ENCODE measurements at places on chromosomes 13 and 19.
A peak's percentile ranks its signal among the peaks of the same experiment; 100 is the strongest.

DNA sequence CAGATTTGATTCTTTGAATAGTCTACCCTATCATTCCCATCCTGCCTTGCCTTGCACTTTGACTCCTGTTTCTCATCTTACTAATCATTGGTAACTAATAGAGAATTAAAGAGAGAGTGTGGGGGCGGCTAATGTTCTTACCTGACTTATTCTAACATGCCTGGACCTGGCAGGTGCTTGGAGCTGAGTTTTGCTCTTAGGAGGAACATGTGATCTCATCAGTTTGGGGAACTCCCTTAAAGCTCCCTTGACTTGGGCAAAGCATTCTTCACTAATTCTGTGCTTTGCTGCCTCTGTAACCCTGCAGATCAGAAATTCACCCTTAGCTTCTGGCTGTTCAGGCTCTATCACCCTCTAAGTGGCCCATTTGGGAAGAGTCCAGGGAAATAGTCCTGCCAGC, 861.1 kb downstream of the GPC5 start:
- no peak for DNase-seq

DNA sequence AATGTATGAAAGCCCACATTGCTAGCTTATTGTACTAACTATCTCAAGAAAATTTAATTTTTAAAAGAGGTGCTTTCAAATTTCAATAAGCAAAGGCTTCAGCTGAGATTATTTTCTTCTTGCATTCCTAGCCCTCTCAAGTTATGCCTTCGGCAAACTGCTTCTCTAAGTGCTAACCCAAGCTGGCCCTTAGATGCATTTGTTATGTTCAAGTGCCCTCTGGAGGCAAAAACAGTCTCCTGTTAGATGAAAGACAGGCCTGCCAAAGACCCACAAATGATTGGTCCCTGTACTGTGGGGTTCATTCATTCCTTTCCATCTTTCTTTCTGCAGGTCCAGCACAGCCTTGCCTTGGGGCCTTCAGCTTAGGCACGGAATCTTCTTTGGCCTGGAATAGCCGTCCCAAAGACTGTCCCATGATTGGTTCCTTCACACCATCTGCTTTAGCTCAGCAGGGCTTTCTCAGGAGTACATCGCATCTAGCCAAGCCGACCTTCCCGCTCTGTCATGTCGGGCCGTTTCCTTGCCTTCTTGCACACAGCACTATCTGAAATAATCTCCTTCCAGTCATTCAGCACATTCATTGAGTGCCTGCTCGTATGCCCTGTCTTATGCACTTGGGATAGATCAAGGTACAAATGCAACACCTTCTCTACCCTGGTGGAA, 26.4 kb upstream of the TPTE2 start:
- DNase-seq, result no peak

DNA sequence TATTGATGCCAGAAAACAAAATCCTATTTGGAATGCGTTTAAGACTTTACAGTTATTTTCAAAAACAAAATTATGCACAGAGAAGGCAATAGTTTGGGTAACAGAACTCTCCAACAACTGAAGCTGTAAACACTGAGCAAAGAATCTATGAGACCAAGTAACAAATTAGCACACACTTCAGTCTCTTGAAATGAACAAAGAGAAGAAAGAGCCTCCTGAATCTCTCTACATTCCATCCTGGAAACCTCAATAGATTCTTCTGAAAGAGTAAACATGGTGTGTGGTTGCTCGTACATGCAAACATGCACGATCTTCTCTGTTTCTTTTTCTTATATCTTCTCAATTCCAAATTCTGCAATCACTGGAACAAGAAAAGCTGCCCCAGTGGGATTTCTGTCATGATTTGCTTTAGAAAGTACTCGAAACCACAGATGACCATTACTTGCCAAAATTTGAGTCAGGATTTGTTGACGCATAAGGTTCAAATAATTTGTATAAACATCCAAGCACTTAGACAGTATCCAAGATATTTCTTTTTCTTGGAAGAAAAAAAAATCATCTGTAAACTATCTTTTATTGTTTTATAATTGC, 137.9 kb upstream of the DACH1 start:
- no peak for DNase-seq

- peak; percentile 16 for DNase-seq
These were observed 15.4 kb downstream of the SHANK1 start for GRCh38 chr19:50703915-50704796.

DNA sequence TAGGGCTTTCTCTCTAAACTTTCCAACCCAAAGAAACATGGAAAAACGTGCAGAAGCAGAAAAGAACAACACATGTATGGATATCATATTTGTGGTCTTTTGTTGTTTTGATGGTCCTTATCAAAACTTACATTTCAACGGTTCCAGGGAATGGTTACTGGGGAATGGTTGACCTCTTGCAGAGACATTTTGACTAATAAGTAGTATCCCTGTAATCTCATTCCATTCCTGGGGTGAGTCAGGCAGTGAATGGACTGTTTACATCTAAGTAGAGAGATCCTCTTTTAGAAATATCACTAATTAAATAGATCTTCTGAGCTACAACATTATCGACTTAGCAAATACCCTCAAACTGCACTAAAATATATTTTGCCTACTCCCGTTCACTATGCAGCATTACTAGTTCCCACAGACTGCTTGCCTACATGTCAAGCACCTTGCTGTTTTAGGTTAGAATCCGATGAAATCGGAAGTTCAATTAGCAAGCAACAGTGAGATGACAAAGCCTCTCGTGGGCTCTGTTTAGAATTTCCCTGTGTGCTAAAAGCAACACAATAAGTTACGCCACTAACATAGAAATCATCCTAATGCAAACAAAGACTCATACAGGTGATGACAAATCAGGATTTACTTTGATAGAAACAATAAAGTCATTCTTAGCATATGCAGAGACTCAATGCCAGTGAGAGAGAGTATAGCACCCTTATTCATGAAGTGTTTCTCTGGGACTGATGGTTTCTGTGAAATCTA, 797.7 kb upstream of the ARGLU1 start:
- DNase-seq, result no peak

GRCh38 chr13:88464851-88465250, 793.7 kb downstream of the SLITRK5 start:
- no peak for DNase-seq

GRCh38 chr13:66021846-66022245, 1208.3 kb downstream of the PCDH9 start:
- DNase-seq, result no peak

DNA sequence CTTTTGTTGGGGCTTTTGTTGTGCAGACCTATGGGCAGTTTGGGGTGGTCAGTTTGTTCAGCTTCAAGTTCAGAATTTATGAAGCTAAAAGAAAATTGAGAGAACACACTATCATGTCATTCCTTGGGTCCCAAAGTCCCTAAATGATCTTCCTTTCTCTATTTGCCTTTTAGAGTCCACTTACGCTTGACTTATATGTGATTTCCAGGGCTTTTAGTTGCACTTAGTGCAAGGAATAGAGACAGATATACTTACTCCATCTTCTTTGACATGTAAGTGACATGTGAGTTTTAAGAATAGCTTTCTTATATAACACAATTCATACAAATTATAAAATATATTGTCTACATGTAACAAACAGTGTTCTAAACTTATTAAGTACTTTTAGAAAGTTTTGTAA, 660.1 kb upstream of the SLITRK1 start:
- no peak for DNase-seq

DNA sequence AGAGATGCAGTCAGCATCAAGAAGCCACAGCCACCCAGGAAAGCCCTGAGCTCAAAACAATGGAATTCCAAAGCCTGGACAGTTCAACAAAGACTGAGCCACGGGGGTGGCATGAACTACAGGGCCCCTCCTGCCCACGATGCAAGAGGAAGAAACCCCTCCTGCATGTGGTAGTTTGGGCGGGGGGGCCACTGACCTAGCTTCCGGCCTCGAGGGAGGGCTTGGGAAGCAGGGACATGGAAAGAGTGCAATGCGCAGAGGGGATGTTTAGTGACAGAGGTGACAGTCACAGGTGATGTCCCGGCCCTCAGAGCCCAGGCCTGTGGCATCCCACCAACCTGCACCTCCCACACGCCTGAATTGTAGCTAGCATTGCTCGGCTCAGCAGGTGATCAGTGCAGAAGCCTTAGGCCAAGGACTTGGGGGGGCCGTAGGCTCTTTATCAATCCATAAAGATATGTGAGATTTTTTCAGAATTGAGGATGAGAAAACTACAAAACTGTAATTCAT, 318.8 kb downstream of the TEX29 start:
- no peak for DNase-seq

DNA sequence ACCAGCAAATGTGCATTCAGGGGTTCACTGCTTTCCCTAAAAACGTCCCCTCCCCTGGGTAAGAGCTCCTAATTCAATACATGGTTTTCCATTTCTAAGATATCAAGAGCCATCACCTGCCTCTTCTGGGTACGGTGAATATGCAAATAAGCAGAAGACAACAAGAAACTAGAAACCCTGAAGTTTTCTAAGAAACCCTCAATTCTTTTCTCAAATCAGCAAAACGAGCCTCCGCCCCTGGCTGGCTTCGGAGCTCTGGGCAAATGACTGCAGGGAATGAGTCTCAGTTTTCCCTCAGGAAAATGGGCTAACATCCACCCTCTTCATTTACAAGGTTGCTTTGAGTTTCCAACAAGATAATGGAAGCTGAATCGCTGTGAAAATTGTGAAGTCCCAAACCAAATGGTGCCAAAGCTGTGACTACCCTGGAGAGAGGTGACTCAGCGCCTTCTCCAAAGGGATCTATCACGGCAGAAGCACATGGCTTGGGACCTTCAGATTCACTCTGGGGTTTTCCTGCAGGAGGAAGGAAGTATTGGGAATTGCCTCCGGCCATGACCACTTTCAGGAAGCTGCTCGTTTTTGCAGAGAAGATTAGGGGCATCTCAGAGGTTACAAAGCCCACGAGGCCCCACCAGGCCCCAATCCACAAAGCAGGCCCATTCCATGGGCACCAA, 26.6 kb downstream of the KLF2 start:
- DNase-seq, result no peak

DNA sequence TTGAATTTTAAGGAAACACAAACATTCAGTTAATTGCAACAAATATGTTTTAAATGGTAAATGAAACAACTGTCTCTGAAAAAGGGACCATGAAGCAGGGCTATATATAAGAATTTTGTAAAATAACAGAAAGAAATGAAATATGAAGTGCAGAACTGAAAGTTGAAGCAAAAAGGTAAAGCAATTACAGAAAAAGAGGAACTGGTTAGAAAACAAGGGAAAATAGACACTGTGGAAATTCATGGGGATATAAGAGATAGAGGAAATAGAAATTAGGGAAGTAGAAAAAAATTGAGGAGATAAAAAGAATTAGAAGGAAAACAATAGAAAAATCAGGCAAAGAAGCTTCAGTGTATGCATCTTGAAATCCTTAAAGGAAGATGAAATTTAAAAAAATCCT, 40.0 kb upstream of the TDRD3 start:
- no peak for DNase-seq

Data from NCI-H1417 treated with DMSO at 0.1 percent for 48 hours (cell line).